ENCODE measurements at places on chromosomes 5 and 9.

- no peak for DNase-seq
Measured at GRCh38 chr5:60903356-60903755, 41.5 kb downstream of the ERCC8 start.

GRCh38 chr9:2749485-2749884 lies 32.2 kb downstream of the KCNV2 start:
- DNase-seq: no peak

GRCh38 chr5:66821688-66822429 lies 225.7 kb downstream of the MAST4 start:
- DNase-seq: no peak

GRCh38 chr5:56142614-56143372 lies 90.3 kb downstream of the ANKRD55 start:
- no peak for DNase-seq

DNA sequence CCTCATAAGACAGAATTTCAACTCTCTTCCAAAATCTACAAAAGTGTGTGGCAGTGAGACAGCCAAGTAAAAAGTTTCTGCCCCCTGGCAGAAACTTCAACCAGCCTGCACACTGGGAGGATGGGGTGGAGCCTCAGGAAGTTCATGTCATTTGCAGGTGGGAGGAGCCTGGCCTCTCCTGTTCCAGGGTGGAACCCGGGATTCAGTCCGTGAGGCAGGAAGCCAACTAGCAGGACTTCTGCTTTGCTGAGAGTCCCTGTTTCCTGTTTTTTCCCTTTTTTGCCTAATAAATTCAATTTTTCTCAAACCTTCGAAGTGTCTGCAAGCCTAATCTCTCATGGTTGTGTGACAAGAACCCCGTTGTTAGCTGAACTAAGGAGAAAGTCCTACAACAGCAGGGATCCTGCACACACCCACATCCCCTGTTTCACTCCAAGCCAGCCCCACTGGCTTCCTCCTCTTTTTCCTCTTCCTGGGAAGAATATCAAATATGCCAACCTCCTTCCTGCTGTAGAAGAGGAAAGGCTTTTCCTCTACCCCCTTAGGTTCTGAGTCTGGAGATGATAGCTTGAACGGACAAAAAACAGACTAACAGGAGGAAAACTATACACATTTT lies 69.3 kb downstream of the ALDH7A1 start:
- DNase-seq: no peak

GRCh38 chr5:32462618-32463017 lies 18.1 kb upstream of the ZFR start:
- DNase-seq: no peak

DNA sequence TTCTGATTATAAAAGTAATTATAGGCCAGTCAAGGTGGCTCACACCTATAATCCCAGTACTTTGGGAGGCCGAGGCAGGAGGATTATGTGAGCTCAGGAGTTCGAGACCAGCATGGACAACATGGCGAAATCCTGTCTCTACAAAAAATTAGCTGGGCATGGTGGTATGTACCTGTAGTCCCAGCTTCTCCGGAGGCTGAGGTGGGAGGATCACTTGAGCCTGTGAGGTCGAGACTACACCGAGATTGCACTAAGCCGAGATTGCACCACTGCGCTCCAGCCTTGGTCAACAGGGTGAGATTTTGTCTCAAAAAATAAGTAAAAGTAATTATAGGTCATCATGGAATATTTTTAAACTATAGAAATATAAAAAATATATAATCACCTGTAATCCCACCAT lies 18.1 kb downstream of the IRF1 start:
- no peak for DNase-seq

- no peak for DNase-seq
Measured at GRCh38 chr9:79801459-79801858, 229.7 kb downstream of the TLE4 start.

GRCh38 chr5:79872291-79872690 lies 118.8 kb downstream of the MTX3 start:
- DNase-seq: no peak

GRCh38 chr5:58582019-58582802 lies 664 bp upstream of the RAB3C start:
- DNase-seq: no peak

DNA sequence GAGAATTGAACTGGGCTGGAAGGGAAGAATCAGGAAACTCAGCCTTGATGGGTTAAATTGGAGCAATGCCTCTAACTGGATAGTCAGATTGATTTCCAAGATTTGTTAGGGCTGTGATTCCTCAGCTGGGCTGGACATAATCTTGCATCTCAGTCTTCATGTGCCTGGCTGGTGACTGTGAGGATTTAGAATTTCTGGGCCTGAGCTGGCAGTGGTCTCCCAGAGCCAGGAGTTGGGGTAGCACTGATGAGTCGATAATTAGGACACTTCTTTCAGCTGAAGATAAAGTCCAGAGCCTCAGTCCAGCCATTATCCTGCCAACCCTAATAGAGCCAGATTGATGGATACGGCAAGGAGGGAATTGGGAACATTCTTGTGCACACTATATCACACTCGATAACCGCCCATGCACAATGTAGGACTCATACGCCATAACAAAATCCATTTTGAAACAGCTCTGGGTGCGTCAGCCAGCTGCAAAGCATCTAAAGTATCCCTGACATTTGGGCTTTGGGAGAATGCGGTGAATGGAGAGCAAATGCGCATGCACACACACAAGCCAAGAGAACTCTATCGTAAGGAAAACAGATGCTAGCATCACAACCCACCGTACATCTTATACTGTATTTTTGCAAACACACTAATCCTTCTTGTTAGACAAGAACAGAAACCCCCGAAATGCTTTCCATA lies 405.1 kb upstream of the KLF4 start:
- peak; percentile 90 for DNase-seq

- no peak for DNase-seq
Measured at GRCh38 chr9:122777935-122778627, 10.7 kb upstream of the OR5C1 start.

DNA sequence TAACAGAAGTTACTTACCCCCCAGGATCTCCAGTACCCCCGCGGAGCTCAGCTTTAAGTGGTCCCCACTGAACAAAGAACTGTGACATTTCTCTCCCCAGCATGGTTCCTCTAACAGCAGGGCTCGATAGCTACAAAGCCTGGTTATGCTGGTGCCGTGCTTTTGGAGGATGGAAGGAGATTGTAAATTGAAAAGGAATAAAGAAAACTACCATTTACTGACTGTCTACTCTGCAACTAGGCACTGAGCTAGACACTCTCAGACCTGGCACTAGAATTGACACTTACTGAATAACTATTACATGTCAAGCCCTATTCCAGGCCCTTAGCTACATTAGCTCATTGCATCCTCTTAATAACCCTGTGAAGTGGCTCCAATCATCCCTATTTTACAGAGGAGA lies 145.3 kb downstream of the TTLL11 start:
- no peak for DNase-seq

GRCh38 chr5:54645882-54646355 lies 128.4 kb downstream of the SNX18 start:
- DNase-seq: no peak

GRCh38 chr5:121189342-121190305 lies 662.1 kb upstream of the FTMT start:
- DNase-seq: no peak

DNA sequence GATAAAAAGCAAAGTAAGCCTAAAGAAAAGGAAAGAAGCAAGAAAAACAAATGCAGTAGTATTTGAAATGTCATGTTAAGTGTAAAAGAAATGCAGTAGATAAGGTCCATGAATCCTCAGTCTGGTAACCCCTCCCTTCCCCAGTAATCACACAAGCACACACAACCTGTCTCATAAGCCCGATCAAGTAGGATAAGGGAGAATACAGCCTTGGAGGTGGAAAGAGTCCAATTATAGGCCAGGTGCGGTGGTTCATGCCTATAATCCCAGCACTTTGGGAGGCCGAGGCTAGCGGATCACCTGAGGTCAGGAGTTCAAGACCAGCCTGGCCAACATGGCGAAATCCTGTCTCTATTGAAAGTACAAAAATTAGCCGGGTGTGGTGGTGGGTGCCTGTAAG lies 117.9 kb downstream of the GADD45G start:
- DNase-seq: no peak

DNA sequence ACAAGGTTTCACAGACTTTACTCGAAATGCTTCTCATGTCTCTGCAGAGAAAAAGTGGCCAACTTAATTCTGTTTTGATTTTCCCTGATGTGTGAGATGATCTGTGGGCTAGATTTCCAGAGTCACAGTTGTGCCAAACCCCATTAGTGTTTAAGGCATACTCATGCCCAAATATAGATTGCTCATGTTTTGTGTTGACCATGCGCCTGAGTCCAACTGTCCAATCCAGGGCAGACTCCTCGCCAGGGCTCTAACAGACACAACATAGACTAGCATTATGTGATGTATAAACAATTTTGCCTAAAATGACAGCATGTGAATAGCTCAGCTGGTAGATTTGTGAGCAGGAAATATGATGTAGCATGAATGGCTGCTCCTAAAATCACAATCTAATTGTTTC lies 128.1 kb downstream of the PRDM6 start:
- no peak for DNase-seq

GRCh38 chr9:126419475-126419874 lies 92.8 kb downstream of the MVB12B start:
- no peak for DNase-seq

DNA sequence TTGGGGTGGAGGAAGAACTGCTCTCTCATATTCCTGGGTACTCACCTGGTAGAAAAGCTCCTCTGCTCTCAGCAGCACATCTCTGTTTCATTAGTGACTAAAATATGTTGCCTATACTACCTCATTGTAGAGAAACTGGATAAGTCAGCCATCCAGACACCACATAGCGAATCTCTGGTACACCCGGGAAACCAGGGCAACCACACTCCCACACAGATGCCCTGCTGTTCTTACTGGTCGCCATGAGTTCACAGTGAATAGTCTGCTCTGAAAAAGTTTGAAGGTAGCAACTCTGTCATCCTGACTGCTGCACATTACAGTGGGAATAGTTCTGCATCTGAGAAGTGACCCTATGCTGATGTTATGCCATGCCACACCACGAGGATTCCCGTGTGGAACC lies 135.0 kb downstream of the ENTREP1 start:
- DNase-seq: no peak

DNA sequence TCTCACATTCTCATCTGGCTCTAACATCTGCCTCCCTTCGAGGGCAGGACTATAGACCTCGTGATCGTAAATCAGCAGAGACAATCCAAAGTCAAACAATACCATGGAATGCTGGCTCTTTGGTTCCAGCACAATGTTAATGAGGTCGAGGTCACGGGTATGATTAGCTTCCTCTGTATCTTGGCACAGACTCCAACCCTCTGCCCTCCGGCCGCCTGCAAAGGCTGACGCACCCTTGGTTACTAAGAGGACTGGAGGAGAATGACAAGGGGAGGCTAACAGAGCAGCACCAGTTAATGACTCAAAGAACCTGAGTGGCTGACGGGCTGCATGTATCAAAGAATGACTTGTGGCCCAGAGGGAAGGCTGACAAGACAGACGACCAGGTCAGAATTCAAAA lies 10.1 kb downstream of the LHFPL2 start:
- peak; percentile 89 for DNase-seq

GRCh38 chr5:115333164-115333563 lies 36.7 kb upstream of the CCDC112 start:
- DNase-seq: no peak

DNA sequence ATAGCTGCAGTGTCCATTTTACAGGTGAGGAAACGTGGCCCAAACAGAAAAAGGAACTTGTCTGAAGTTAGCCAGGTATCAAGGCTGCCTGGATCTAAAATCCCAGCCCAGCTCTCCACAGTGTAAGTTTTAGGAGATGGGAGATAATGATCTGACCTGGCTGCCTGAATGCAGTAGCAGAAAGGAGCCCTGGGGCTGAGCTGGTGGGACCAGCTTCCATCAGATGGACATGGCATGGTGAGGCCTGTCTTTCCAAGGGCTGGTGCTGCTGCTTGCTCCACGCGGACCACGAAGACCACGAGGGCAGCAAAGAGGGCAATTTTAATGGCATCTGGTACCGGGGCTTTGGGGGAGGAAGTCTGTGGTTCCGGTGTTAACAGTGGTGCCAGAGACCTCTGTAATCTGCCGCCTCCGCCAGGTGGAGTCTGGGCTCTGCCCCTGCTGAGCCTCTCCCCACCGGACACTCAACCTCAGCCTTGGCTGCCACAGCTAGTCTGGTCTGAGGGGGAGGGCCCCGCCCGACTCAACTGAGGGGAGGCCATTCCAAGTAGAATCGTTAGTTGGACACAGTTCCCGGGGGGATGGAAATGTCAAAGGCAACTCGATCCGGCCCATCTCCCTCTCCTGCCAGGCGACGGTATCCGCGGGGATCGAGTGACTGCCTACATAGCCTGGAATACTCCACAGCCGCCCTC lies 650 bp downstream of the MYORG start:
- no peak for DNase-seq

GRCh38 chr9:70400107-70400892 lies 14.2 kb downstream of the KLF9 start:
- no peak for DNase-seq

GRCh38 chr5:138435943-138436342 lies 2.9 kb upstream of the REEP2 start:
- no peak for DNase-seq

DNA sequence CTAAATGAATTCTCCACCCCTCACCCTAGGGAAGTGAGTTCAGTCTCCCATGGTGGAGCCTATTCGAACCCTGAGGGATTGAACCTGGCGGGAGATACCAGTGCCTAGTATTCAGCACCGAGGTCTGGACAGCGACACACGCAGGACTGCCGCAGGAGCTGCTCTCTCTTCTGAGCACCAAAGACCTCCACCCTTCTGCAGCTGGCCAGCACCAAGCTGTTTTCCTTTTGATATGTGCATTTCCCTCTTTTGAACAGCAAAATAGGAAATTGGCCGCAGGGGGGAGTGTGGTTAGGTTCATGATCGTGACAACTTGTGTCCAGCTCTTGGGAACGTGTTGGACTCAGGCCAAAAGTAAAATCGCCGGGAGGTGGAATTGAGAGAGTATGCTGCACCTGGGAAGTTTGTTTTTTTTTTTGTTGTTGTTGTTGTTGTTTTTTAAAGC lies 1.2 kb upstream of the PCSK1 start:
- DNase-seq: peak; percentile 50

- DNase-seq: no peak
Measured at GRCh38 chr5:16577677-16578076, 39.1 kb downstream of the RETREG1 start.

- DNase-seq: no peak
Measured at GRCh38 chr5:38680094-38680825, 123.8 kb upstream of the LIFR start.

DNA sequence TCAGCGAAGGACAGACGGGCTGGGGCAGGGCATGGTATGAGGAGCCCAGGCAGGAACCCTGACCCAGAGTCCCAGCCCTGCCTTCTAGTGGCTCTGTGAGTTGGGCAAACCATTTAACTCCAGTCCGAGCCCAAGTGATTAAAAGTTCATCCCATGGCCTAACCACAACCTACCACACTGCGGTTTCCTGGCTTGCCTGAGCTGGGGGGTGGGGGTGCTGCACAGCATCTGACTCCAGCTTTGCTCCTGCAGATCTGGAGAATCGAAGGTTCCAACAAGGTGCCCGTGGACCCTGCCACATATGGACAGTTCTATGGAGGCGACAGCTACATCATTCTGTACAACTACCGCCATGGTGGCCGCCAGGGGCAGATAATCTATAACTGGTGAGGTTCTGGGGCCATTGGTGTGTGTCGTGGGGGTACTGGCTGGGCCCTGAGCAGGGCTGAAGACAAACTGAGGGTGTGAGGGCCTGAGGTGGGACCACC lies 49.0 kb downstream of the STOM start:
- no peak for DNase-seq
